ENCODE measurements at places on chromosomes 16 and 17.
A peak's percentile ranks its signal among the peaks of the same experiment; 100 is the strongest.

- no peak for DNase-seq
Observed at GRCh38 chr16:85213926-85214675, 101.8 kb upstream of the CIBAR2 start.

GRCh38 chr17:80999536-81000333, 8.1 kb downstream of the CHMP6 start:
- DNase-seq, result no peak

- peak; percentile 41 for DNase-seq
Observed at GRCh38 chr16:79272141-79272577, 328.4 kb downstream of the MAF start.

- no peak for DNase-seq
Observed at GRCh38 chr16:89080196-89080853, 13.3 kb upstream of the ACSF3 start.

- peak; percentile 16 for DNase-seq
Observed at GRCh38 chr17:64442541-64442971, 6.4 kb upstream of the MILR1 start.

- no peak for DNase-seq
Observed at GRCh38 chr16:61892531-61892930, 143.7 kb downstream of the CDH8 start.

- no peak for DNase-seq
Observed at GRCh38 chr16:6229186-6229585, 1103.5 kb upstream of the RBFOX1 start.

- DNase-seq, result no peak
Observed at GRCh38 chr16:87800497-87800896, 34.7 kb upstream of the KLHDC4 start.

DNA sequence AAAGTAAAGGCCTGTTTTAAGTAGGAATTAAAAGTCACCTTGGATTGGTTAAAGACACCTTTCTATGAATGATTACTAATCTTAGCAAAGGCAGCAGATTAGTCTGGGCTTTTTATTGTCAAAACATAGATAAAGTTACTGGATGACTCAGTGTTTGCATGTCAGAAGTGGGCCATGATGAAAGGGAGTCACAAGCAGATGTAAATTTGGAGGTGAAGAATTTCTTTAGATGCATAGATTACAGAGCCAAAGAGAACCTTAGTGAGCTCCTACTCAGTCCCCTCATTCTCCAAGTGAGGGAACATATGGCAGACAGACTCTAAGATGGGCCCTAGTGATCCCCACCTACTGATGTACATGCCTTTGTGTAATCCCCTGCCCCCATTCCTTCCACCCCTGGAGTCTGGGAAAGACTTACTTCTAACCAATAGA, 124.5 kb downstream of the HS3ST3A1 start:
- no peak for DNase-seq

DNA sequence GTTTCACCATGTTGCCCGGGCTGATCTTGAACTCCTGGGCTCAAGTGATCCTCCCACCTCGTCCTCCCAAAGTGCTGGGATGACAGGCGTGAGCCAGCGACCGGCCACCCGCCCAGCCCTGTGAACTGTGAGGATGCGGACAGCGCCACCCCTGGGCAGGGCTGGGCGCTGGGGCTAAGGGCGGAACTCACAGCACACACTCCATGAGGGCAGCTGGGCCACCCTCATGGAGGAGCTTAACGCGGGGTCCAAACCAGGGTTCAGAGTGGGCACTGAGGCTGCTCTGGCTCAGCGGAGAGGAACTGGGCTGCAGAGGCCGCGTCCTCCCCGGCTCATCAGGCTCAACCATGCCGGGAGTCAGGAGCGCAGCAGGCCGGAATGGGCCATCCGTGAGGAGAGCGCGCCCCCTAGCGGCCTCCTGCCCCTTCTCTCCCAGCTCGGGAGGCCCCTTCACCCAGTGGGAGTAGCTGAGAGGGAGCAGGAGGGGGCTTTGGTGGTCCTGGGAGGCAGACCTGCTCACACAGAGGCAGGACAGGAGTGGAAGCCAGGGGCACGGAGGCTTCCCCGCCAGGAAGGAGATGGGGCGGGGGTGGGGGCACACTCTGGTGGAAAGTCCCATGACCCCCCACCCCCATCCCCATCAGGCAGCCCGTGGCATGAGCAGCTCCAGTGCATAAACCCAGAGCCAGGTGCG, 13.8 kb downstream of the CORO7 start:
- peak; percentile 53 for DNase-seq

DNA sequence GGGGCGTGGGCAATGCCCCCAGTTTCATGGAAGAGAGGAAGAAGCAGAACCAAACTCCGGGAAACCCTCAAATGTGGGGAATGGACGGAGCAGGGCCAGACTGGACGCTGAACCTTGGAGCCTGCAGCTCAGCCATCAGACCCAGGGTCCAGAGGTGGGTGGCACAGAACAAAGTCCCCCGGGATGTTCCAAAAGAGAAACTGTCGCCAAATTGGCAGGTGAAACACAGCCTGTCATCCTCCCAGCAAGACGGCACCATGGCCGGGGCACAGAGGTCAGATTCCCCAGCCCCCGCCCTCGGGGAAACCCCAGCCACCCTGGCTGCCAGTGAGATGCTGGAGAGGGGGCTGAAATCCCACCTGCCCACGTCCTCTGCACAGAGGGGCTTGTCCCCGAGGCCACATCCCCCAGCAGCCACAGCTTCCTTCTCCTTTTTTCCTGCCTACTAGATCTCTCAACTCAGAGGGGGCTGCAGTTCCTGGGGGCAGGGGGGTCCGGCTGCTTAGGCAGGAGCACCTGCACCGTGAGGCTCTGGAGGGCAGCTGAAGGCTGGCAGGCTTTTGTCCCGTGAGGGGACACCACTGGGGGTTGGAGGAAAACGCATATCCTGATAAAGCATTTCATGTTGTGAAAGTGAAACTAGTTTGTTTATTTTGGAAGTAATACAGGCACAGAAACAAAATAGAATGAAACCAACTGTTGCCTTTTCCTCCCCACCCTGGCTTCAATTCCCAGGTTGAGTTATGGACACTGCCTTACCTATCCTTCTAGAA, 1.2 kb upstream of the SECTM1 start:
- DNase-seq, result no peak

GRCh38 chr17:29980261-29980660, 38.8 kb downstream of the EFCAB5 start:
- DNase-seq, result no peak

DNA sequence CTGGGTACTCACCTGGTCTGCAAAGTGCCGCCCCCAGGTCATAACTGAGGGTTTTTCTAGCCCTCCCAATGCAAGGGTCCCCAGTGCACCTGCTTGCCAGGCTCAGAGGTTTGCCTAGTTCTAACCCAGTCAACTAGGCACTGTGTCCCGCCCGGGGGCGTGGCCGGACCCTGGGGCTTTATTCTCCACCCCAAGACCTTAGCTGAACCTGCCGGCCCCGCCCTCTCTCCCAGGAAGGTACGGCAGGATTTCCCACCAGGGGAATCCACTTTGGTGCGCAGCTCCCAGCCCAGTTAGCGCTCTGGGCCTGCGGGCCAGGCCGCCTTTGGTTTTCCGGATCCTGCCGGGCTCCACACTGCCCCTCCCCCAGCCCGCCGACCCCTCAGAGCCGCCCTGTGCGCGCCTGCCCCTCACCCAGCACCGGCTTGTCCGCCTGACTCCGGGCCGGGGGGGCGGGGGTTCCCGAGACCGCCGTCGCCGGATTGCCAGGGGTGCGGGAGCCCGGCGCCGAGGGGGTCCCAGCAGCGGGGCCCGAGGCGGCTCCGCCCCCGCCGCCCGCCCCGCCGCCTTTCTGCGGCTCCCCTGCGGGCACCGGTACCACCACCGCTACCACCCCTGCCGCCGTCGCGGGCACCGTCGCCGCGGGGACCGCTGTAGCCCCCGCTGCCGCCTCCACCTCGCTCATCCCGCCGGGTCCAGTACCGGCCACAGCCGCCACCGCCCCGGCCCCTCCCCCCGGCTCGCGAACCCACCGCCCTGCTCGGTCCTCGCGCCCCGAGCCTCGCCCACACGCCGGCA, 424 bp downstream of the YBX2 start:
- peak; percentile 30 for DNase-seq

DNA sequence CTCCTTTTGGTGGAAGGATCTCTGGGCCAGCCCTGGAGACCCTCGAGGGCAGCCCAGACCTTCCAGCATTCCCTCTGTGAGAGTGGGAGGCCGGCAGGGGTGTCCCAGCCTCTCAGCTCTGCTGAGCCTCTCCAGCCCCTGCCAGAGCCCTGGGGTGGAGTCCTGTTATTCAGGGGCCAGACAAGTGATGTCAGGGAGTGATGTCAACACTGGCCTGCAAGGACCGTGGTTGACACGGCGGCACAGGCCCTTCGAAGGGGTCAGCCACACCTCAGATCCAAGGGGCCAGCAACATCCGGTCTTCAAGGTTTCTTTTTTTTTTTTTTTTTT, 231.2 kb downstream of the KATNIP start:
- no peak for DNase-seq

DNA sequence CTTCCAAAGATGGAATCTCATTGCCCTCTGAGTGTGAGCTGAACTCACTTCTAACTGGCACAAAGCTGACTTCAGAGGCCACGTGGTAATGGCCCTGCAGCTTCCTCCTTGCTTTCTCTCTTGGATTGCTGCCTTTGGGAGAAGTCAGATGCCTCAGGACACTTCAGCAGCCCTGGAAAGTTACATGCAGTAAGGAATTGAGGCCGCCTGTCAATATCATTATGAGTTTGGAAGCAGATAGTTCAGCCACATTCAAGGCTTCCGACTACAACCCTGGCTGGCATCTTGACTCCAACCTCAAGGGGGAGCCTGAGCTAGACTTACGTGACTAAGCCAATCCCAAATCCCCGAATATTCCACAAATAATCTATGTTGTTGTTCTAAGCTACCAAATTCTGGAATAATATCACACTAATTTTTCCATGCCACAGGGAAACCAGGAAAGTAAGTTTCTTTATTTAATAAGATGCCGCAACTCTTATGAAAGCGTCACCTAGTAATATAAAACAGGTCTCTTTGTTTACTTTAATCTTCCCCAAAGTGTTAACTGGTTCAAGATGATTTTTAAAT, 13.6 kb downstream of the CEP20 start:
- DNase-seq, result no peak

GRCh38 chr16:24635900-24636610, 93.4 kb upstream of the TNRC6A start:
- DNase-seq, result no peak

DNA sequence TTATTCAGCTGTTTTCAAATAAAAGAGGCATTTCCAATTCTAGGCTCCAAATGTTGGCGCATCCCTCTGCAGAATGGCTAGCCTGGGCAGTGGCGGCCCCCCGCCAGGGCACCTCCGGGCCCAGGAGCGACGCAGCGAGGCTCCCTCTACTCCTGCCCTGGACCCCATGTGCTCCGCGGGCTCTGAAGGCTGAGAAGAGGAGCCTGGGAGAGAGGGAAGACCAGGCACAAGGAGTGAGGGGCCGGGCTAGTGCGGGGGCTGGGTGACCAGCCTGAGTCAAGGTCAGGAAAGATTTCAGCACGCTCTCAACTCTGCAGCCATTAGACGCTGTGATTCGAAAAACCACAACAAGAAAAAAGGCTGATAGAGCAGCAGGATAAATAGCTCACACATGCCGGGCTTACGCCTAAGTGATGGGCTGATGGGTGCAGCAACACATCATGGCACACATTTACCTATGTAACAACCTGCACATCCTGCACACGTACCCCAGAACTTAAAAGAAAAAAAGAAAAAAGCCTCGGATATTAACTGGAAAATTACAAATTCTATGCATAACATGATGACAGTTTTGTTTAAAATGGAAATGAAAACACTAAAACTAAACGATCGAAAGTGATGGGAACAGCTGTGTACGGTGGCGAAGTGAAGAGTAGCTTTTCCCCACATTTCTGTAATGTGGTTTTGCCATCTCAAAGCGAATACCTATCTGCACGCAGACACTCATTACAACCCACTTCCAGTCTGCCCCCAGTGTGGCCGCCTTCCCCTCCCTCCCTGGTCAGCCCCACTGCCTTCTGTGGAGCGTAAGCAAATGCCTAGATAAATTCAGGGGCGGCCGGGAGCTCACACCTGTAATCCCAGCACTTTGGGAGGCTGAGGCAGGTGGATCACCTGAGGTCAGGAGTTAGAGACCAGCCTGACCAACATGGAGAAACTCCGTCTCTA, 44.4 kb downstream of the MAP1LC3B start:
- no peak for DNase-seq

GRCh38 chr16:28491230-28491969, 474 bp downstream of the CLN3 start:
- no peak for DNase-seq

- no peak for DNase-seq
Observed at GRCh38 chr16:27222249-27223225, 19.2 kb downstream of the KDM8 start.

DNA sequence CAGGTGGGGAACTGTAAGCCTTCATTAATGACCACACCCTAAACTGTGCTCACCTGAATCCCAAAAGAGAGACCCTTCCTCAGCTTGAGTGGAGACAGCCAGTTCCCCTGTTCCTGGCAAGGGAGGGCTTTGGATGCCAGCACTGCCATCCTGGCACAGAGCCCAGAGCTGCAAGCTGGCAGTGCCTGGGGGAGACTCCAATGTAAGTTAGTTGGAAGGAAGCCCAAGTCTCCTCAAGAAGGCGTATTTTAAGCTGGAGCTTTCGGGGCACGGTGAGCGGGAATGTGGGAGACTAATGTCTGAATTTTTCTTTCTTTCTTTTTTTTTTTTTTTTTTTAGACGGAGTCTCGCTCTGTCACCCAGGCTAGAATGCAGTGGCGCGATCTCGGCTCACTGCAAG, 4.7 kb downstream of the CDC42EP4 start:
- DNase-seq, result no peak

DNA sequence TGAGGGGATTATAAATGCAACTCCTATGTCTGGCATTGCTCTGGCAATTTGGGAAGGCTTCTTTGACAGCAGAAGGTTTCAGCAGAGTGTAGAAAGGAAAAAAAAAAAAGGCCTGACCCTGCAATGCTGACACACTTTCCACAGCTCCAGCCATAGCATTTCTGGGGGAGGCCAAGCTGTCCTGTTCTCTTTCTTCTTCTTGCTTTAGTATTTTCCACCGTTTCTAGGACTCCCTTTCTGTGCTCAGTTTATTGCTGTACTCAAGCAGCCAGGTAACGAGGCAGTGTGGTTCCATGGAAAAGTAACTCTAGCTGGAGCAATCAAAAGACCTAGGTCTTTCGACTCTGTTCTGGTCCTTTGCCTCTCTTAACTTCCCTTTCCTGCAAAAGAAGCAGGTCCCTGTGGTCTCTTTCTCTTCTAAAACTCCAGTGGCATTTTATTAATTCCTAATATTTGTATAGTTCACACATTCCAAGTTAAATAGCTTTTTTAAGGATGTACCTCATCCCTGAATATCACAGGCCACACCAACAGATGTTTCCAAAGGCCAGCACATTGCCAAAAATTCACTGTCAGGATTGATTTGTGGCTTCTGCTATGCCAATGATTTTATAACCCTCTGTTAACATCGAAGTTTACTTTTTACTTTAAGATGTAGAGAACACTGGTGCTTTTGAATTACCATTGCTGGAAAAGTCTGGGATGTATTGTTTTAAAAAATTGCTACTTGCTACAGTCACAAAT, 90.3 kb upstream of the BCAR1 start:
- no peak for DNase-seq

- DNase-seq, result no peak
Observed at GRCh38 chr16:65446427-65446826, 324.6 kb upstream of the CDH11 start.

- no peak for DNase-seq
Observed at GRCh38 chr16:74485916-74486315, 64.6 kb upstream of the CLEC18B start.

- DNase-seq, result no peak
Observed at GRCh38 chr17:76198702-76199101, 41.6 kb downstream of the RNF157 start.
